ENCODE measurements at places on chromosomes 16 and 17. TPM values are rescaled to one million over a fixed set of nuclear protein-coding genes. Genes with fewer than 3 reads are reported as not detected.
A peak's percentile ranks its signal among the peaks of the same experiment; 100 is the strongest.

VAMP2 gene
- total RNA-seq: 6.9 TPM

MT1E gene
- 31.0 TPM for total RNA-seq

DNA sequence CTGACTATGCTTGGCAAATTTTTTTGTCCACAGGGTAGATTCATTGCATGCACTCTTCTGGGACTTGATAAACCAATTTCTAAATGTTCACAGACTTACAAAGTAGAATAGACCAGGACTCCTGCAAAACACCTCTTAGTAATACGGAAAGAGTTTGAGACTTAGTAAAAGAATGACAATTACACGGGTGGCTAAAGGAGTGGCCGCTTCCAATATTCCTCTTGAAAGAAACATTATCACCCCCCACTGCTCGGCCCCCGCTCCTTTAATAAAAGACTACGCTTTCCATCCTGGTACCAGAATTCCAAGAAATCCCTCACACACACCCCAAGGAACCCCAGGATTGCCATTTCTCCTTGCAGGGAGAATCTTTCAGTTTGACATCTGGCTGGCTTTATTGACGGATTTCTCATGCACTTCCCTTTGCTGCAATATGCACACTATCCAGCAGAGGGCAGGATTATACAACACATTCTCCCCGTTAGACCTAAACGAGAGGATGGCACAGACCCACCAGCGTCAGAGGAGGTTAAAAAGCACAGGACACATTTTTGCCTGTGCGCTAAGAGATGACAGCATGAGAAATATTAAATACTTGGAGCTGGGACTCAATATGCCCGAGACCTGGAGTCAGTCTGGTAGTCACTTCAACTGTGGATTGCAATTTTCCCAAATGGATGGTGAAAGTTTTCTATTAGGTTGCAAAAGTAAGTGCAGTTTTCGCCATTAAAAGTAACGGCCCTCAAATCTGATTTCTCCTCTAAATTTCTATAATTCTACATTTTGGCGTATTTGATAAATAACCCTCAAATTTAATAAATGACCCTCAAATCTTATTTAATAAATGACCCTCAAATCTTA lies 46.6 kb upstream of the NUDT7 start:
- peak; percentile 86 for DNase-seq

DNA sequence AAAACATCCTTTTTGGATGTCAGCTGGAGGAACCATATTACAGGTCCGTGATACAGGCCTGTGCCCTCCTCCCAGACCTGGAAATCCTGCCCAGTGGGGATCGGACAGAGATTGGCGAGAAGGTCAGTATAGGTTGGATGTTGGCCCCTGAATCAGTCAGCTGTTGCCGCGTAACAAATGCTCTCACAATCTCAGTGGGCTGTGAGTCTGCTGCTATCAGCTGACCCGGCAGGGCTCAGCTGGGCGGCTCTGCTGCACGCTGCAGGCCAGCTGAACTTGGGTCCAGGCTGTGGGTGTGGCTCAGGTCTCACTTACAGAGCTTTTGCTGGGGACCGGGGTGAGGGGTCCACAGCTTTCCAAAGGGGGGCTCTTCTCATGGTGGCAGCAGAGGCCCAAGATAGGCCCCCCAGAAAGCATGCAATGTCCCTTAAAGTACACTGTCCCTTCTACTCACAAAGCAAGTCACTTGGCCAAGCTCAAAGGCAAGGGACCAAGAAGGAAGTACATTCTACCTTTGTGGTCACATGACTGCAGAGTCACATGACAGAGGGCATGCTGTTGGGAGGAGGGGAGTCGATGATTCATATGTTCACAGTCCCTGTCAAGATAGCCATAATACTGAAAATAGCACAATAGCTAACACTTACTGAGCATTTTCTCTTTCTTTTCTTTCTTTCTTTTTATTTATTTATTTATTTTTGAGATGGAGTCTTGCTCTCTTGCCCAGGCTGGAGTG lies 134.2 kb downstream of the ABCC1 start:
- DNase-seq: no peak

PRDM7 gene
- not detected for total RNA-seq

- no peak for DNase-seq
Observed at GRCh38 chr16:28110479-28110878, 47.0 kb upstream of the GSG1L start.

KRT32 gene
- total RNA-seq: not detected

- no peak for DNase-seq
Observed at GRCh38 chr16:57347858-57348257, 10.7 kb upstream of the CCL22 start.

DNA sequence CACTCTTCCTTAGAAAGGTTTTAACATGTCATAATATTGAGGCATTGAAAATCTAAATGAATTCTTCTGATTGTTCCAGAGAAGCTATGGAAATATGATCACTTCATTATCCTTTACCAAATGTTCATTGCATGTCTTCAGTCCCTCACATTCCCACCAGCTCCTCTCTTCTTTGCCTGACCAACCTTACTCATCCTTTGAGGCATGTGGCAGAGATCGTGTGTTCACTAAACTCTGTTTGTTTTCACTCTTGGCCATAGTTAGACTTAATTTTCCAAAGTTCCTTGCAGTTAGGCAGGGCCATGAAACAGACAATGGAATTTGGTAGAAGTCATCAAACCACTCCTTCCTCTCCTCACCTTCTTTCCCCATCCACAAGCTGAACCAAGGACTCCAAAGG lies 266.5 kb upstream of the HSBP1 start:
- DNase-seq: no peak

- no peak for DNase-seq
Observed at GRCh38 chr17:29645515-29646051, 22.9 kb upstream of the CORO6 start.

DNA sequence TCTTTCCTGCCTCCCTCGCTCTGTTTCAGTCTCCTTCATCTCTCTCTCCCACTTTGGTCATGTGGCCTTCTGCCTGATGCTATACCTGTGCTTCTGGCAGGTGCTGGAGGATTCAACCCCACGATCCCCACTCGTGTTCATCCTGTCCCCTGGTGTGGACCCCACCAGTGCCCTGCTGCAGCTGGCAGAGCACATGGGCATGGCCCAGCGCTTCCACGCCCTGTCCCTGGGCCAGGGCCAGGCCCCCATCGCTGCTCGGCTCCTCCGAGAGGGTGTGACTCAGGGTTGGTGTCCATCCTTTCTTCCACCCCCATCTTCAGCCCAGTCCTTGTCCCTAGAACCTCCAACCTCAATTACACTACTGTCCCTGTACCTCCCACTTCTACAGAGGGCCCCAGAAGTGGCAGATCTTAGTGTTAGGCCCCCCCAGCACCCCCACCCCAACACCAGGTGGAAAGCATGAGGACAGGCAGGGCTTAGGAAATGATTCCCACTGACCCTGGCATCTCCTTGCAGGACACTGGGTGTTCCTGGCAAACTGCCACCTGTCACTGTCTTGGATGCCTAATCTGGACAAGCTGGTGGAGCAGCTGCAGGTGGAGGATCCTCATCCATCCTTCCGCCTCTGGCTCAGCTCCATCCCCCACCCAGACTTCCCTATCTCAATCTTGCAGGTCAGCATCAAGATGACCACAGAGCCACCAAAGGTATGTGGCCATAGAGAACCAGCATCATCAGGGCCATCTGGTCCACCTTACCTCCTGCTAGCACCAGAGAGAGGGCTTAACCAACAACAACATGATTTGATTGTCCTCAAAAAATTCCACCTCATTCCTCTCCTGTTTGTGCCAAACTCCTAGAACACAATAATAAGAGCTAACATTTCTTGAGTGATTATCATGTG lies 9.7 kb upstream of the KDM6B start:
- no peak for DNase-seq

DNA sequence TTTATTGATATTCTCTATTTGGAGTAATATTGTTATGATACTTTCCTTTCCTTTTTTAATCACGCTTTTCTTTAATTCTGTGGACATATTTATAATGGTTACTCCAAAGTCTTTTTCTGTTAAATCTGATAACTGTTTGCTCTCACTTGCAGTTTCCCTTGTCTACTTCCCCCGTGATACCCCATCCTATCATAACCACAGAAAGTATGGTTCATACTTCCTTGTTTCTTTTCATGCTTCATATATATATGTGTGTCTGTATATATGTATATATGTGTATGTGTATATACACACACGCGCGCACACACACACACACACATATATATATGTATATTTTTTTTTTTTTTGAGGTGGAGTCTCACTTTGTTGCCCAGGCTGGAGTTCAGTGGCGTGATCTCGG lies 23.5 kb downstream of the SPECC1 start:
- no peak for DNase-seq

GRCh38 chr16:56525236-56525635 lies 5.4 kb upstream of the BBS2 start:
- no peak for DNase-seq

DNA sequence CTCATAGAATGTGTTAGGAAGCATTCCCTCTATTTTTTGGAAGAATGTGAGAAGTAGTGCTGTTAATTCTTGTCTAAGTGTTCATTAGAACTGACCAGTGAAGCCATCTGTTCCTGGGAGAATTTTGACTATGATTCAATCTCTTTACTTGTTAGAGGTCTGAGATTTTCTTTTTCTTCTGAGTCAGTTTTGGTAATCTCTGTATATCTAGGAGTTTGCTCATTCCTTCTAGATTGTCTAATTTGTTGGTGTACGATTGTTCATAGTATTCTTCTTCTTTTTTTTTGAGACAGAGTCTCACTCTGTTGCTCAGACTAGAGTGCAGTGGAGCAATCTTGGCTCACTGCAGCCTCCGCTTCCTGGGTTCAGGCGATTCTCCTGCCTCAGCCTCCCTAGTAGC lies 20.4 kb downstream of the NFATC3 start:
- no peak for DNase-seq

EVPL gene
- 1.3 TPM for total RNA-seq

CTF1 gene
- 0.54 TPM for total RNA-seq

DNA sequence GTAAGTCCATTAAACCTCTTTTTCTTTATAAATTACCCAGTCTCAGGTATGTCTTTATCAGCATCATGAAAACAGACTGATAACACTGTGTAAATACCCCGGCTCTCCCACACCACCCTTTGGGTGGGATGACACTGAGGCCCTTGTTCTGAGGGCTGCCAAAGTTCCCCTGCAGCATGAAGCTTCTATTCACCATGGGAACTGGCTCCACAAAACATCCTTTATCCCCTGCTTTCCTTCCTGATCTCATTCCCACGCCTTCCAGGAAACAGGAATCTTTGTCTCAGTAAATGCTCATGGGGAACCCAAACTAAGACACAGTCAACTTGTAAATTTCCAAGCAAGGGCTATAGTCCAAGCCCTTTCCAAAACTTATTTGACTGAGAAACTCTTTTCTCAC lies 88.4 kb downstream of the ABCC12 start:
- DNase-seq: no peak

GRCh38 chr16:85981826-85982562 lies 83.0 kb downstream of the IRF8 start:
- no peak for DNase-seq

- no peak for DNase-seq
Observed at GRCh38 chr17:33385713-33386112, 92.6 kb upstream of the ASIC2 start.

DNA sequence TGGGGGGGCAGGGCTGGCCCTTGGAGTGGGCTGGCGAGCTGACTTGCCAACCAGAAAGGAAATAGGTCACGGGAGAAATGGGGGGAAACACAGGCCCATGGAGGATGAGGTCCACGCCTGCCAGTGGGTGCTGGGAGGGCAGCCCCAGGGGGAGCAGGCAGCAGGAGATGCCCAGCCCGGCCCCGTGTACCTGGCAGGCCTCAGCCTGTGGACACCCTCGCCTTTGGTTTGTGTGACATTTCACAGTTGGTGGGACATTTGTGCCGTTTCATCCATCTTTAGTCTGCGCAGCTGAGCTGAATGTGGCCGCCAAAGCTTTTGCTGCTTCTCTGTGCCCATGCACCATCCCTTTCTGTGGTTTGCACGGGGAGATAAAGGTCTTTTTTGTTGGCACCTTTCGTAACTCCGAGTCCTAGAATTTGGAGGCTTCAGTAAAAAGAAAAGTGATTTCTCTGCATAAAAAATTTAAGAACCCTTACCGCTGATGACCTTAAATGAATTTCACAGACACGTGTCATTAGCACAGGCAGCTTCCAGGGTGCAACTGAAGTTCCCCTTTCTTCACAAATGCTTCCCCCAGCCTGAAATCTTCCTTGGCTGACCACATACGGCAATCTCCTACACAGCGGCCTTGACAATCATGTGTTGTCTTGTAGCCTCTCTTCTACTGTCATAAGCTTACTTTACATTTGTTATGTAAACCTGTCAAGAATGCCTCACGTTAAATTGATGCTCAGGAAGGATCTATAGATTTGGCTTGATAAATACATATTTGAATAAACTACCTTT lies 193.6 kb downstream of the RPTOR start:
- no peak for DNase-seq

DNA sequence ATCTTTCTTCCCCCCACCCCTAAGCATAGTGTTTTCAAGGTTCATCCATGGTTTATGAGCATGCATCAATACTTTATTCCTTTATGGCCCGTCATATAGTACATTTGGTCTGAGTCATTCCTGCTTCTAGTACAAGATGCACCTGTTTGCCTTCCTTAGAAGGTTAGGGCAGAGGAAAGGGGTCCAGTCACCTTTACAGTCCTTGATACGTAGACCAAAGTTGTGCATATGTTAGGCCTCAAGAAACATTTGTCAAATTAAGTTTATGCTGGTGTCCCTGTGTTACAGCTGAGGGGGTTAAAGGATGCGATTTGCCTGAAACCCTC lies 1.4 kb downstream of the CYB5D2 start:
- no peak for DNase-seq

DNA sequence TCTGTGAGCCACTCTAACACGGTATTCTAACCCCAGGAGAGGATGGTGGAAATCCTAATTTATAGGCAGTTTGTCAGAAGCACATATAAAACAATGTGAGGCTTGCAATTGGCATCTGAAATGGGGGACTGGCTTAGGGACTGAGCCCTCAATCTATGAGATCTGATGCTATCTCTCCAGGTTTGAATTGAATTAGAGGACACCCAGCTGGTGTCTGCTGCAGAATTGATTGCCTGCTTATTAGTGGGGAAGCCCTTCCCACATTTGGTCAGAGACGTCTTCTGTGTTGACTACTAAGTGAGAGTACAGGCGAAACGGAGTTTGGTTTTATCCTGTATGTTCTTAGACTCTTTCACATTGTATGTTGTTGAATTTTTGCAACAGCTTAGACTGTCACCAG lies 13.6 kb upstream of the TMIGD1 start:
- no peak for DNase-seq

CACNG3 gene
- total RNA-seq: 0.12 TPM

ZG16B gene
- total RNA-seq: not detected

GRCh38 chr16:58197314-58198012 lies 443 bp downstream of the CSNK2A2 start:
- peak; percentile 30 for DNase-seq

MYH1 gene
- not detected for total RNA-seq

DNA sequence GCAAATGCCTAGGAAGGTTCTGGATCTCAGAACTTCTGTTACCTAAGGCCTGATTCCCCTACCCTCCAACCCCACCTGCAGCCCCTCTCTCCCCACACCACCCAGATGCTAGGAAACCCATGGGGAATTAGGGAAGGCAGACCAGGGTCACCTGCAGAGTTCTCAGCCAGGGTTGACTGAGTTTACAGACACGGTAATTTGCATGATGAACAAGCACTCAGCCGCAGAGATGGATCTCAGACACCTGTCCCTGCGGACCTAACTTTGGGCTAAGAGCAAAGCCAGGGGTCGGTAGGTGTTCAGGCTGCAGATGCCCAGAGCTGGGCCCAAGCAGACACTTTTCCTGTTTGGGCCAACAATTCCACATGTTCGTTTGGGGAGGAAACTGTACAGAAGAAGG lies 2.9 kb downstream of the ABI3 start:
- DNase-seq: no peak
